Activated T-helper 1 cell treated with anti-CD3 and anti-CD28 coated beads, Interleukin-12 subunit alpha, Interleukin-12 subunit beta, Interleukin-2, Interleukin-4 antibody, amounts not matched to agents 30 ng/mL and 10 ng/mL and 1 ng/mL, durations not matched to agents 14 hours and 24 hours and 36 hours (primary cell): ENCODE measurements at places on chromosomes 5 and 9. TPM values are rescaled to one million over a fixed set of nuclear protein-coding genes. Genes with fewer than 3 reads are reported as not detected.

The LCP2 gene
- total RNA-seq, result 350 and 351 TPM in 2 replicates

The PCDHGA4 gene
- 0.21 and 0.44 TPM in 2 replicates for total RNA-seq

- no peak for DNase-seq
Observed at GRCh38 chr5:2602451-2603271, 148.8 kb downstream of the IRX2 start.

DNA sequence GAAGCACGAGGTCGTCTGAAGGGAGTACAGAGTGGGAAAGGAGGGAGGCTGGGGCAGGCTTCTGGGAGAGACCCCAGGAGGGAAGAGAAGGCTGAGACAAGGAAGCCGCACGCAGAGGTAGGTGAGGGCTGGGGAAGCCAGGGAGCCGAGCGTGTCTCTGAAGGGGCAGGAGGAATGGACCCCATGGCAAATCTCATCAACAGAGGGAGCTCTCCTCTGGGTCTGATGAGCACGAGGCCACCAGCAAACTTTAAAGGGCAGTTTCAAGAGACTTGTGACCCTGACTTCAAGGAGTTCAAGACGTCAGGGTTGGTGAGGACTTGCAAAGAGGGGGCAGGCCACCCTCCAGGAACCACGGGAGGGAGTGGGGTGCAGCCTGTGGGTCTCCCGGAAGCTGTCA, 326.2 kb upstream of the IRX2 start:
- DNase-seq, result no peak

DNA sequence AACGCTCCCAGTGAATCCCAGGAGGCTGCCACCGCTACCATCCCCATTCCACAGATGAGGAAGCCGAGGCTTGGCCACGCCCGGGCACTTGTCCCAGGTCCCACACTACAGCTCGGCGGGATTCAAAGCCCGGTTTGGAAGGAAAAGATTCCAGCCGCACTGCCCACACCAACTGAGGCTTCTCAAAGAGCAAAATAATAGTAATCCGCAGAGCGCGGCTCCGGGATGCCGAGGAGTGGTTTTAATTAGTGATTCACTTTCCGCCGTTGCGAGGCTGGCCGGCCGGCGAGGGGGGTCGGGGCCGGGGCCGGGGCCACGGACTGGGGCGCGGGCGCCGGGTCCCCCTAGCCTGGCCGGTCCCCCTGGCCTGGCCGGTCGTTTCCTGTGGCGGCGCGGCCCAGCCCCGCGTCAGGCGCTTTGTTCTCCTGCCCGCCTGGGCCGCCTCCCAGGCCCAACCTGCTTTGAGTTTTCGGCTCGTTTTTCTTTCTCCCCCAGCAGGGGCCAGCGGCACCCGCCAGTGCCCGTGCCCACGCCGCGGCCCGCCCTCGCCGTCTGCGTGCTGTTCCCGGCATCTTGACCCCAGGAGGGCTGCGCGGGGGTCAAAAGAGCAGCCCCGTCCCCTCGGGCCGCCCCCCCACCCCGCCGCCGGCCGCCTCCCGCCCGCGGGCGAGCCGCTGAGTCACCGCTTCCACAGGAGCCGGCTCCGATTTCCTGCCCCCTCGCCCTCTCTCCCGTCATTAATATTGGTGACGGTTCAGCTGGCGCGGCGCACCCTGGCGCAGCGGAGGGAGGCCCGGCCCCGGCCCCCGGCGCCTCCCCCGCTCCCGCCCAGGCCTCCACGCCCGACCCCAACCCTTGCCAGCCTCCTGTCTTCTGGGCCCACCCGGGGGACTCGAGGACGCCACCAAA, 31.2 kb downstream of the FGF18 start:
- no peak for DNase-seq

DNA sequence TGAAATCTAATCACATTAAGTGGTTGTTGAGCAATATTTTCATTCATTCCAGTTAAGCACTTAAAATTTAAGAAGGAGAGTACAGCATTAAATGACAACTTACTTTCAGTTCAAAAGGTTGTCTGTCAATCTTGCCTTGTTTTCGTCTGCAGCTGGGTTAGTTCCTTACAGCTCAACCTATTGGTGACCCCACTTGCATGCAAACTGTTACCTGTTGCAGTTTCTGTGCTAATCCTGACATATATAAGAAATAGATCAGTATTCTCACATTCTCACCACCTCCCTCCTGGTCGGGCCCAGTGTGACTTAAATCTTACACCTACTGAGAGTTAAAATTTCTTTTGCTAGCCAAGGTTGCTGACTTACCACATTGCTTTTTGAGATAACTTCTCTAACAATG, 191.8 kb upstream of the SMC2 start:
- no peak for DNase-seq

DNA sequence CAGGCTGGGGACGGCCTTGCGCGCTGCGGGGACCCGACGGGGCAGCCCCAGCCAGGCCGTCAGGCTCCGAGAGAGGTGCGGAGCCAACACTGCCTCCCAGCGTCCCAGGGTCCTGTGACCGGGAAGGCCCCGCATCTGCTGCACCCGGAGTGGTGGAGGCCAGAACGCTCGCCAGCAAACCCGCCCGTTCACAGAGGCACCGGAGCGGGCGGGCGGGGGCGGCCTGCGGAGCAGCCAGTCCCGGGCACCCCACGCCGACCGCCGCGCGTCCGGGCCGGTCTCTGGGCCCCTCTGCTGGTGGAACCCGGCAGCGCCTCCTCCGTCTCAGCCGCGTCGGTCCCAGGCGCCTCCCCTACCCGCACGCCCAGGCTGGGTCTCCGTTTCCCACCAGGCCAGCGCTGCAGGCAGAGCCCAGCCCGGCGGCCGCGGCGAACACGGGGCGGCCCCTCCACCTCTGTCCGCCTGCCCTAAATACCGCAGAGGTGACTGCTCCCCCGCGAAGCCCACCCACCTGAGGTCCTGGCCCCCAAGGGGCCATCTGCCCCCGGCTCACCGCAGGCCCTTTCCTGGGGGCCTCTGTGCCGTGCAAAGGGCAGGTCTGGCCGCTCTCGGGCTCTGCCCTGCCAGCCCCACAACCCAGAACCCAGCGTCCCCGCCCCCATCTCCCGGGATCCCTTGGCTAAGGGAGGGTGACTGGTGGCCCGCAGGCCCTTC, 15.9 kb downstream of the EXD3 start:
- DNase-seq, result peak; percentile 56

DNA sequence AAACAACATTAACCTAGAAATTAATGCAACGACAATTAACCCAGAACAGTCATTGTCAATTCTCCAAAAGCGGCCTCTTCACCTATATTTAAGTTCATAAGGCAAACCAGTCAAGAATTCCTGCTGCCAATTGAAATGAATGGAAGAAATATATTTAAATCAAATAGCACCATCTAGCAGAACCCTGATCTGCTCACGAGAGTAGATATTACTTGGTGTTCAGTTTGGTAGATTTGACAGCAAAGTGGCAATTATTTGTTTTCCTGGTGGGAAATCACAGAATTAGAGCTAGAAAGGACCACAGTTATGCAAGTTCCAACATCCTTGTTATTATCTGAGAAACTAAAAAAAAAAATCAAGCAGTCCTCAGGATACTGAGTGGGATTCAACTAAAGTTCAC, 2.3 kb downstream of the SSBP2 start:
- DNase-seq, result no peak

DNA sequence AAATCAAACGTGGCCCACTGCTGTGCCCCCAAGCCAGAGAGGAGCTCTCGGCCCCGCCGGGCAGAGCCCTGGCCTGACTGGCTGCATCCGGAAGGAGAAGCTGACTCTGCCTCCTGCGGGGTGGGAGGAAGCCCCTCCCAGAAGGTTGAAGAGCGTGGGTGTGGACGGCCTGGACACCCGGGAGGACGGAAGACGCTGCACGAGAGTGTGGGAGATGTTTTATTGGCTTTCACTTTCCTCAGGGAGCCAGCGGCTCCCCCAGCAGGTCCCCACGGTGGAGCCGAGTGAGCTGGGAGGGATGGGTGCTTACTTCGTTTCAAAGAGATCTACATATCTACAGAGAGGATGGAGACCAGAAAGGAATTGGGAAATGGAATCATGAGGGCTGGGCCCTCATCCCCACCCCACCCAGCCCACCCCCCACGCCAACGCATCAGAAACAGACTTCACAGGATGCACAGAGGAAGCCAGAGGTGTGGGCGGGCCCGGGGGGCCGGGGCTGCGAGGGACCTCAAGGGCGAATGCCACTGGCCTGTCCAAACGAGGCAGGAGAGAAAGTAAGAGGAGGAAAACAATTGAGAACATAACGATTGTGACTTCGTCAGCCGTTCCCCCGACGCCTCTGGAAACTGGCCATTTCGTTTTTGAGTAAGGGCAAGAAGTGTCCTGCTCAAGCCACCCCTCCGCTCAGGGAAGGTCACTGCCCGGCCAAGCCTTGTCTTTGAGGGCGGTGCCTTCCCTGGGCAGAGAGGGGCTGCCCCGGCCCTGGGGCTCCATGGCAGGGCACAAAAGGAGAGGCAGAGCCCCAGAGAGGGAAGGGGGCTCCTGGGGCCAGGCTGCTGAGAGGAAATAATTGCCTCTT, 32.1 kb downstream of the FAM163B start:
- DNase-seq, result no peak

GRCh38 chr9:2019723-2020122, 4.6 kb downstream of the SMARCA2 start:
- no peak for DNase-seq

GRCh38 chr5:127505905-127506304, 11.5 kb upstream of the PRRC1 start:
- no peak for DNase-seq

- no peak for DNase-seq
Observed at GRCh38 chr9:114655689-114656088, 1.9 kb downstream of the TEX53 start.
